ENCODE measurements at places on chromosomes 5 and 9.

GRCh38 chr5:114581136-114581535, 219.3 kb downstream of the KCNN2 start:
- DNase-seq = no peak

GRCh38 chr5:108312258-108312657, 69.6 kb downstream of the FBXL17 start:
- no peak for DNase-seq

- DNase-seq = no peak
Observed at GRCh38 chr5:1746371-1747078, 53.1 kb downstream of the MRPL36 start.

GRCh38 chr5:14739538-14739937, 75.0 kb downstream of the OTULIN start:
- no peak for DNase-seq

DNA sequence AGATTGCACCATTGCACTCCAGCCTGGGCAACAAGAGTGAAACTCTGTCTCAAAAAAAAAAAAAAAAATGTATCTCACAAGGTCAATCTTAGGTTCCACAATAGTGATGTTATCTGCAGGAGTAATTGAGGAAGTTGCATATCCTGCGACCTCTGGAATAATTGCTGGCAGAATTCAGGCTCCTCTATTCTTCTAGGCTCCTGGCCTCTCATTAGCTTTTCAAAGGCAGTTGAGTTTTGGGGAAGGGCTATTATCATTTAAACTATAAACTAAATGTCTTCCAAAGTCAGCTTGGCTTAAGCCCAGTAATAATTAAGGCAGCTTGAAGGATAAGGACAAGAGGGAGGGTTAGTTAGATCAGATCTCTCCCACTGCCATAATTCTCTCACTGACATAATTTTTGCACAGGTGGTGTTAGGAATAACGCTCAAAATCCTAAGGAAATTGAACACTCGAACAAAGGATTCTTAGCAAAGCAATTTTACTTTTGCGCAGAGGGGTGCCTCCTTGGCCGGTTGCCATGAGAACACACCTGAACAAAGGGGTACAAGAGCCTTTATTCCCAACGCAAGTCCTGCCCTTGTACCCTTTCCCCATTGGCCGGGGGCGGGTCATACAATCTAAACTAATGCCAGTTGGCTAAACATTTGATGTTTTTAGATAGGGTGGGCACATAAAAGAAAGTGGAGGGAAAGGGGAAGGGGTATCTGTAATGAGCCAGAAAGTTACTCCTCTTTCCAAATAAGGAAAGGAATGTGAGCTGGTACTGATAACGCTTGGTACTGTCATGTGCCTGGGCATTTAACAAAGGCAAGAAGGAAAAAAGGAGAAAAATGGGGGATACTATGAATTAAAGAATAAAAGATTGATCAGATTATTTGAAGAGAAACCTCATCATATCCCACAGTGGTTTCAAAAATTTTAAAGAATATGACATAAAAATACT, 106.4 kb upstream of the CCNG1 start:
- DNase-seq = no peak

- no peak for DNase-seq
Observed at GRCh38 chr5:67896930-67897313, 318.6 kb upstream of the PIK3R1 start.

DNA sequence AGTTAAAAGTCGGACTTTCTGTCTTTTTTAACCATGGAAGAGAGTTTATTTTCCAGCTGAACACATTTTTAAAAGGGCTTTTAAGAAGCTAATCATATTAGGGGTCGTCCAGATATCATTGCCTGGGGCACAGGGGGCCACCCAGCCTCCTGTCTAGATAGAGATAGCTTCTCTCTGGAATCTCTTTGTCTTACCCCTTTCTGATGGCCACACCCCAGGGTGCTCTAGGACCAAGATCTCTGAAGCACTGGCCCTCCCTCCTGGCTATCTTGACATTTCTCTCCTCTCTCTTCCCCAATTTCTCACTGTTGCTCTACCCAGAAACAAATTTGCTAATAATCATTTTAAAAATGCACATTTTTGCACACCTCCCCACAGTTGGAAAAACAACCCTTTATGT, 204.4 kb downstream of the NXNL2 start:
- DNase-seq = no peak

- DNase-seq = no peak
Observed at GRCh38 chr5:60477849-60478248, 222.1 kb downstream of the DEPDC1B start.

- no peak for DNase-seq
Observed at GRCh38 chr5:170508036-170508435, 4.2 kb downstream of the KCNIP1 start.

DNA sequence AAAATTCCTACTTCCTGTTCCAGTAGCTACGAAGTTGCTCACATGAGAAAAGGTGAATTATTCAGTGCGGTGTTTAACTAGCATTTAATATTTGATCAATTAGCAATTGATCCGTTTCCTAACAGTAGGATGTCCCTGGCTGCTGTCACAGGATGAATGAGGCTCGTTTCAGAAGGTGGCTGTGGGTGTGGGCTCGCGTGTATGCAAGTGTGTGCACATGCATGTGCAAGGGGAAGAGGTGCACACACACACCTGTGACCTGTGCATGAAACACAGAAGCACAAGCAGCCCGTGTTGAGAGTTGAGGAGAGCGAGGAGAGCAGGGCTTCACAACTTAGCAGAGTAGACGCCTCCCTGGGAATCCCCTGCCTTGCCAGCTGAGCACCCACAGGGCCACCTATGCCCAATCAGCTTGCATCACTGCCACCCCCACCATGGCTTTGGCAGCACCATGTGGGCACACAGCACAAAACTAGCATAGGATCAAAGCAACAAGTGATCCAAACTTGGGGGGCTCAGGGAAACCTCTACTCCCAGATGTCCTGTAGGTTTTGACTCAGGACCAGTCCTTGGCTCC, 107.2 kb downstream of the C5orf15 start:
- DNase-seq = peak; percentile 77

DNA sequence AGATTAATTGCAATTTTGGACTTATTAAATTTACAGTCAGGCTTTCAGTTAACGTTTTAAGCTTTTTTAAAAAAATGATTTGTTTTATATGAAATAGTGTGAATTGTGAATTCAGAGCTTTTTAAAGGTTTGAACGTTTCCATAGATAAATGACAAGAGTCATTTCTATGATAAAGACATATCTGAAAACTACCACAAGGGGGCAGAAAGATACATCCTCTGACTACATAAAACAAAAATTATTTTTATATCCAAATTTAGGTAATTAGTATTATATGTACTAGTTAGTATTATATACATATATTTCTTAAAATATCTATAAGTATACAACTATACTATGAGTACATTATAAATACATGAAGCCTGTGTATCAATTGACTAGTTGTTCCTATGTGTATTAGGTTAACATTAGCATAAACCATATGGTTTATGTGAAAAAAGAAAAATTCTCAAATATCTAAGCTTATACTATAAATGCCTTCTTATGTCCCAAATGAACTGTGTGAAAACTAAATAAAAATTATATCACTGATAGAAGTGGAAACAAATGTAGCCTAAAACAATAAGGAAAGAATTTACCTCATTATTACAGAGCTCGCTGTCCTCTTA, 155.2 kb downstream of the MEF2C start:
- no peak for DNase-seq

DNA sequence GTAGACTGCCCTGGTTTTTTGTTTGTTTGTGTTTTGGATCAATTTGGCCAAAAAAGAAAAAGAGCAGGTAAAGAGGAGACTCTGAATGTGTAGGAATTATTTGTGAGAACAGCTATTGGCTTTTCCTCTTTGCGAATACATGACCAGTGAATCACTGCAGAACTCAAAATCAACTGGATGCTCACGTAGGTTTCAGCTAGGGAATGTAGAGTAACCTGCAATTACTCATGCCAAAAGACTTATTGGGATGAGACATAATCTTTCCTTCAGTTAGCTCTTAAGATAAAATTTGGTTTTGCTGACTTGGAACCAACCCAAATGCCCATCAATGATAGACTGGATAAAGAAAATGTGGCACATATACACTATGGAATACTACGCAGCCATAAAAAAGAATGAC, 348.0 kb downstream of the NPR3 start:
- DNase-seq = no peak

DNA sequence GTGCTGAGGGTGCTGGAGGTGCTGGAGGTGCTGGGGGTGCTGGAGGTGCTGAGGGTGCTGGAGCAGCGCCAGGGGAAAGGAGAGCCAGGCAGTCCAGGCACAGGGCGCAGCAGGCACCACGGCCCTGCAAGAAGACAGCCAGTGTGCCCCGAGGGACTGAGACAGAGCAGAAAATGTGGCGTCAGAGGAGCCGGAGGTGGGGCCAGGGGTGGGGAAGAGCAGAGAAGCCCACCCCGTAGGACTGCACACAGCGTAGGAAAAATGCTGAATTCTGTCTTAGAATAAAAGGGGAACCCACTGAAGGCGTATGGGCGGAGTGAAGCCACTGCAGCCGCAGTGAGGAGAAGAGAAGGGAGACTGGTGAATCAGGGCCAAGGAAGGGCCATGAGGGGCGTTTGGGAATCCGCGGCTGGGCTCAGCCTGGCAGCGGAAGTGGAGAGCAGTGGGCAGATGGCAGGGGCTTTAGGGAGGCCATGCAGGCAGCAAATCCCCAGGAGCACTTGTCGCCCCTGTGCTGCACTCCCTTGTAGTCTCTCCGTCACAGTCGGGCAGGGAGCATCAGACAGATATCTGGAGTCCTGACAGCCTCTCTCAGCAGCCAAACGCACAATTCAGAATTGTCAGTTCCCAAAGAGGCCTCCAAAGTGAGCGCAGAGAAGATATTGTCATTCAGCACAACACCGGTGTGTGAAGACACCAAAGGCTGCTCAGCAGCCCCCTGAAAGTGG, 35.9 kb upstream of the LECT2 start:
- DNase-seq = no peak

- no peak for DNase-seq
Observed at GRCh38 chr9:37454238-37454637, 11.0 kb downstream of the ZBTB5 start.

- no peak for DNase-seq
Observed at GRCh38 chr5:168153263-168153875, 138.1 kb upstream of the WWC1 start.

DNA sequence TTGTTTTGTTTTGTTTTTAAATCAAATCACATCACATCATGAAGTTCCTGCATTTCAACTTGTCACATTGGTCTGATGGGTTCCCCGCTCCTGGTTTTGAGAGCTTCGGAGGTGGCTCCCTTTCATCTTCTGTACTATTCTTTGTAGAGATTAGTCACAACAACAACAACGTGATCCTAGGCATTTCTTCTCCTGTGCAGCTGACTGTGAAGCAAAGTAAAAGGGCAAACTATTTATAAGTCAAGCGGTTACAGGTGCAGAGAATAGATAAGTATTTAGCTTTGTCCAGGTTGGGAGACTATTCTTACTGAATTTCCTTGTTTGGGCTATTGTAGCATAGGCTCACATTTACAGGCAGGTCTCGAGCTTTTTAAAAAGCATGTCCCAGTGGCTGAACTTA, 197.7 kb upstream of the CDKN2B start:
- DNase-seq = no peak

DNA sequence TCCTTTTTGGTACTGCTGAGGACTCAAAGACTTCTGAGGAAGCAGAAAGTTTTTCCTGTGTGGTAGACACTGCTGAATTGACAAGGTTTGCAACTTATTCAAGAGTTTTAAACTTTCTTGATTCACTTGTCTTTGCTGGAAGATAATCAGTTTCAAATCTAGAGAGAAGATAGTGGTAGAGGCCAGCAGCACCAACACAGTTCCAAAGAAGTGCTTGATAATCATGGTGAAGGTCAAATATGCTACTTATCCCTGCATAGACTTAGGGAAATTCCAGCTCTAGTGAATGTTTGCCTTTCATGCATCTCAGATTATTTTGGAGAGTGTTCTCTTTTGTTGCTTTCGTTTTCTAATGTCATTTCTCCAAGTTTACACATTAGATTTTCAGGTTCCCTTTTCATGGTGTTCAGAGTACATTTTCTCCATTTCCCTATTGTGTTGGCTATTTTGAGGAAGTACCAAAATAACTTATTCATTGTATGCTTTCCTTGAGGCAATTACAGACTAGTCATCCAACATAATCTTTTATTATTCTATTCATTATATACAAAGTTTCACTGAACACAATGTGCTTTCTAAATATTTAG, 550 bp downstream of the IFNE start:
- DNase-seq = no peak

GRCh38 chr5:137399911-137400310, 99.2 kb downstream of the SPOCK1 start:
- no peak for DNase-seq

DNA sequence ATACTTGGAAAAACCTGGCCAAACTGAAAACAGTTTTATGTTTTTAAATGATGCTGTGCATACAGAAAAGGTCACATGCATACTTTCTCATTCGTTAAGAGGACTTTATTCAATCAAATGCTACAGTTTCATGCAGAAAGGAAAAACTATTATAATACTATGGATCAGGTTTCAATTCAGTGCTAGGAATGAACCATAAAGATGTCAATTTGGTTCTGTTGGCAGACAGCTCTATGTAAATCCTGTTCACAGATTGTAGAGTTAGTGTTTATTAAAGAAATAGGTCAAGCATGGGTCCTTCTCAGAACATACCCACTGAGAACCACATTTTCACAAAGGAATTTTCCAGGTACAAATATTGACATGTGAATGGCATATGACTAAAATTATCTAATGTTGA, 57.1 kb downstream of the RETREG1 start:
- no peak for DNase-seq

- DNase-seq = no peak
Observed at GRCh38 chr5:50995285-50995942, 329.0 kb downstream of the PARP8 start.

DNA sequence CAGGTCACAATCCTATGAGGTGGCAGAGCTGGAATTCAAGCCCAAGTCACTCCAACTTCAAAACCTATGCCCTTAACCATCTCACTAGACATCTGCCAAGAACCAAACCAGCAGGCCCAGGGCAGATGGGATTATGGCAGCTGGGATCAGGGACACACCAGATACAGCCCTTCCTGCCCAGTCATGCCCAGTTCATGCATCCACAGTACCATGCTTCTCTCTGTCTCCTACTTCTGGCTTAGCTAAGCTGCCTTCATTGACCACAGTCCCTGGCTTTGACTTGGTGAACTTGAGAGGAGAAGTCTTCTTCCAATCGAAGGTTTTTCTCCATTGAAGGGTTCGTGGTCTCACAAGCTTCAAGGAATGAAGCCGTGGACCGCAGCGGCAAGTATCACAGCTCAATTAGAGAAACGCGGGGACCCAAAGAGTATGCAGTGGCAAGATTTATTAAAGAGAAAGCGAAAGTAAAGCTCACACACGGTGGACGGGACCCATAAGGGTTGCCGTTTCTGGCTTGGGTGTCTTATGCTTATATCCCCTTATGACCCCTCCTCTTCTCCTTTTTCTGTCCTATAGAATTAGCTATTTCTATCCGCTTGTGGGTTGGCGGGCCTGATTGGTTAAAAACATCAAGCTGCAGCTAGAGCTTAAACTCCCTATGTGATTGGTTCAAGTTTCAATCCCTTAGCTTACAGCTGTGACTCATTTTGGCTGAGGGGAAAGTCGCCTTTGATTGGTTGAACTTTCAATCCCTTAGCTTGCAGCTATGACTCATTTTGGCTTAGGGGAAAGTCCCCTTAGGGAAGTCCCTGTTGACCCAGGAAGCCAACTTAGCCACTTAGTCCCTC, 101.2 kb downstream of the TRIM36 start:
- peak; percentile 70 for DNase-seq

- DNase-seq = no peak
Observed at GRCh38 chr5:77945874-77946273, 169.7 kb upstream of the TBCA start.

Data from activated CD8-positive, alpha-beta T cell treated with anti-CD3 and anti-CD28 coated beads for 36 hours (primary cell).